ENCODE measurements at places on chromosomes 3 and 15.
A peak's percentile ranks its signal among the peaks of the same experiment; 100 is the strongest.

GRCh38 chr3:32076566-32076965 is 29.9 kb upstream of the GPD1L start:
- DNase-seq, result peak; percentile 76

DNA sequence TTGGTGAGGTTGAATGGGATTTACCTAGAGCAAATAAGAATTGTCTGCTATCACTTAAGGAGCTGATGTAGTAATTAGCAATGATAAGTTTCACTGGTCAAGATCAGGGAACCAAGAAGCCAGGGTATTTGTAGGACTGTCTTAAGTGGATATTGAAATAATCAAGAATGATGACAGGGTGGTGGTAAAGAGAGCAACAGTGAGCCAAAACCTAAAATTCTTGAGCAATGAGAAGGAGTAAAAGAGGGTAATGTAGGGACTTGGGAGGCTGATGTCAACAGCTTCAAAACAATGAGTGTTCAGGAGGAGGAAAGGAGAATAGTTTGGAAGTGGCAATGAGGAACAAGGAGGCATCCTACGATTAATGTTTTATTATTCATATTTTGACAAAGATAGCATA is 31.5 kb upstream of the SLC2A2 start:
- DNase-seq, result no peak

- no peak for DNase-seq
Measured at GRCh38 chr3:45787551-45787950, 8.8 kb downstream of the SLC6A20 start.

DNA sequence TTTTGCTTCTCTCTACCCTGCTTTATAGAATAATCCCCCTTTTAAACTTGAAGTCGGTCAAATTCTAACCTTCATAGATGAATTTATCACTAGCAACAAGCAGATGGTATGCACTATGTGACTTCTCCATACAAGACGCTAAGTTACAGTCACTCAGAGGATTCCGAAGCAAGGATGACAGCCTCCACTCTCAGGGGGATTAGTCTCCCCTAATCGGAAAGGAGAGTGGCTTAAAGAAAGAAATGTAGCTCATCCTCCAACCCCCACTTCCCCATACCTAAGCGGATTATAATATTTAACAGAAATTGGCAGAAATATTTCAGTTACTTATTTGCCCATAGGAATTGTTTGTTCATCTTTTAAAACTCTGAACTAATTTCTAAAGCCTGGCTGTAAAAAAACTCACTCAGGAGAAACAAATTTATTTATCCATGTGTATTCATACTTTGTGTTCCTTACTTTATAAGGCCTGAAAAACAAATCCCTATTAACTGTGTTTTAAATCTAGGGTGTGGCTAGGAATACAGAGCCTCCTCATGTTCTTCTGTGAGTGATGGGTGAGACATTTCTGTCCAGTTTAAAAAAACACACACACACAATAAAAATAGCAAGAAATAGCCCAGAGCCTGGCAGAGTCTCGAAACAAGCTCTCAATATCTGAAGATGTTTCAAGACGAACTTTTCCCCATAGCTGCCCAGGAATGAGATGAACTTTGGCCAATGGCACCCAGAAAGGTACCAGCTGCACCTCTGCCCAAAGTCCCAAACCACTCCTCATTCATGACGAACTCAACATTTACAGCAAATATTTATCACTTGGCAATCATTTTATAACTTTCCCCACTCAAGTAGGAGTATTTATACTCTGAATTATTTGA is 18.7 kb downstream of the SIAH2 start:
- no peak for DNase-seq

GRCh38 chr15:80041494-80042253 is 17.8 kb upstream of the ZFAND6 start:
- no peak for DNase-seq

GRCh38 chr3:45381168-45381852 is 7.1 kb upstream of the LARS2 start:
- no peak for DNase-seq

All from T1000 (cell line).